ENCODE measurements at places on chromosomes 2 and 18. TPM values are rescaled to one million over a fixed set of nuclear protein-coding genes. Genes with fewer than 3 reads are reported as not detected.

The FHOD3 gene
- total RNA-seq = 10.5 TPM

The ADGRF3 gene
- 0.75 TPM for total RNA-seq

The RESP18 gene
- not detected for total RNA-seq

The COL6A3 gene
- total RNA-seq = 3.4 TPM

The ATOH8 gene
- total RNA-seq = 0.54 TPM

The CXCR1 gene
- not detected for total RNA-seq

The EVA1A gene
- total RNA-seq = 4.3 TPM

The SLC16A14 gene
- total RNA-seq = 2.1 TPM

The SH2D6 gene
- not detected for total RNA-seq

The PTPRM gene
- total RNA-seq = 4.1 TPM

The GALR1 gene
- 1.6 TPM for total RNA-seq

DNA sequence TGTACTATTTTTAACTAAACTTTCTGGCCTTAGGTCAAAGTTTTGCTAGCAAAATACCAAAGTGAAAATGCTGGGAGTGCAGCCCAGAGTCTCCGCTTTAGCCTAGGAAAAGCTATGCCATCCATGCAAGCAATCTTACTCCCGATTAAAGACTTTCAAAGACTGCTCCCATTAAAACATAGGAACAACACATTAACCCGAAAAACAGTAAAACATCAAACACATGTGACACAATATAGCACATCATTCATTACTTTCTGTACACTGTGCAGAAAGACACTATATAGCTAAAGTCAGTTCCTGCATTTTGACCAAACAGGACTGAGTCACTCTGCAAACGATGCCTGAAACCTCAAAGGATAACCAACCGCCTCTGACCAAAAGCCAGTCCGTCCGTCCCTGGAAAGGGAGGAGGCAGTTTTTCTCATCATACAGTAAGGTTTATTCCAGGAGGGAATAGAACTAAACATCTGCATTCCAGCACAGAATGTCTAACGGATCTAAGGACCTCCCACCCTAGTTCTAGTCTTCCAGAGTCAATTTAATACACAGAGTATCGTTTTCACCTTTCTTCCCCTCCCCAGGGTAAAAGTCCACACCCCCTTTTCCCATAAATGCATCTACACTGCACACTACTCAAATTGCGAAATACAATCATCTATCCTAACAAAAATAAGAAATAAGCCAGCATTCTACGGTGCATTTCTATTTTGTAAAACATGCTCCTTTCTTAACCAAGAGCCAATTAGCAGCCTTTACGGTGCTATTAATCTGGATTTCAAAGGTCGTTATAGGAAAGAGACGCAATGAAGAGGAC lies 1.7 kb downstream of the ROCK2 start:
- H3K27ac ChIP-seq = no peak overlapping the region
- DNase-seq = no peak
- peak overlapping the region; percentile 81 for H3K4me3 ChIP-seq
- H3K36me3 ChIP-seq = no peaks in the 10 kb centered on the region
- H3K27me3 ChIP-seq = no peaks in the 10 kb centered on the region

DNA sequence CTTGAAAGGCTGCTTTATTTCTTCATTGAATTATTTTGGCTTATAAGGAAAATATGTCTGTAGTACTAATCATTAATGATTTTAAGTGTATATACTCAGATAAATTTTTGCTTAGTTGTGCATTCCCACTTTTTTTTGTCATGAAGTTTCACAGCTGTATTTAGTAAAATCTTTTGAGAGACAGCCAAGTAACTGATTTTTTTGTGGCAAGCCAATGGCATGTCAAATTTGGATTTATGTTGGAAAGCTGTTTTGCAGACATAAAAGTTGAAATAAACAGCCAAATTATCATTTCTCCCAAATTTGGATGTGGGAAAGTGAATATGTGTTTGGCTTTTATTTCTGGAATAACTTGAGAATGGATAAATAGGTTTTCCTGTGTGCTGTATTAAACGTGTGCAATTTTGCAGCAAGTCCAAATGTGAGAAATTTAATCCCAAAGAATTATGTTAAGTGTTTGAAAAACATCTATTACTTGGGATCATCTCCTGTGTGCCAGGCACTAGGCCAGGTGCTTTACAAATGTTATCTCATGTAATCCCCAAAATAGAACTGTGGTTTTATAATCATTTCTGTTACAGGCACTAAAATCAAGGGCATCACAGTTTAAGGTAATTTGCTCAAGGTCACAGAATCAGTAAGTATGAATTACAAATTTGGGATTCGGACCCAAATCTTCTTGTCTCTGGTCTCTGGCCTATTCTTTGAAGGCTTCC lies 160.4 kb downstream of the PTPRM start:
- no peak for DNase-seq
- no peak overlapping the region for H3K4me3 ChIP-seq
- no peaks in the 10 kb centered on the region for H3K4me1 ChIP-seq
- H3K36me3 ChIP-seq = no peaks in the 10 kb centered on the region
- H3K27ac ChIP-seq = no peak overlapping the region
- H3K27me3 ChIP-seq = no peaks in the 10 kb centered on the region

DNA sequence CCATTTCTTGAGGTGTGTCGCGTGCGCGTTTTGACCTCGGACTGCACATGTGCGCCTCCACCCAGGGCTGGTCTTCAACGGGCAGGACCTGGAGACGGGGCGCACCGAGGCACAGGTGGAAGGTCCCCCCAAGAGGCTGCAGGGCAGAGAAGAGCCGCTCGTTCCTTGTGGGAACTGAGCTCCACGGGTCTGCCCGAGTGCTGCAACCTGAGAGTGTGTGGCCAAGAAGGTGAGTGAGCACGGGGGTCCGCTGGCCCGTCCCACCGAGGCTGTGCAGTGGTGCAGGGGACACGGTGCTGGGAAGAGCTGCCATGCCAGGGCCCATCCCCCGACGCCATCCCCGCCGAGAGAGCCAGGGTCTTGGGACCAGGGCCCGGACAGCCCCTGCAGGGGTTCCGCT lies 268.3 kb downstream of the GALR1 start:
- H3K27me3 ChIP-seq = no peaks in the 10 kb centered on the region
- no peak overlapping the region for H3K4me3 ChIP-seq
- DNase-seq = no peak
- H3K36me3 ChIP-seq = no peaks in the 10 kb centered on the region
- H3K4me1 ChIP-seq = no peaks in the 10 kb centered on the region

DNA sequence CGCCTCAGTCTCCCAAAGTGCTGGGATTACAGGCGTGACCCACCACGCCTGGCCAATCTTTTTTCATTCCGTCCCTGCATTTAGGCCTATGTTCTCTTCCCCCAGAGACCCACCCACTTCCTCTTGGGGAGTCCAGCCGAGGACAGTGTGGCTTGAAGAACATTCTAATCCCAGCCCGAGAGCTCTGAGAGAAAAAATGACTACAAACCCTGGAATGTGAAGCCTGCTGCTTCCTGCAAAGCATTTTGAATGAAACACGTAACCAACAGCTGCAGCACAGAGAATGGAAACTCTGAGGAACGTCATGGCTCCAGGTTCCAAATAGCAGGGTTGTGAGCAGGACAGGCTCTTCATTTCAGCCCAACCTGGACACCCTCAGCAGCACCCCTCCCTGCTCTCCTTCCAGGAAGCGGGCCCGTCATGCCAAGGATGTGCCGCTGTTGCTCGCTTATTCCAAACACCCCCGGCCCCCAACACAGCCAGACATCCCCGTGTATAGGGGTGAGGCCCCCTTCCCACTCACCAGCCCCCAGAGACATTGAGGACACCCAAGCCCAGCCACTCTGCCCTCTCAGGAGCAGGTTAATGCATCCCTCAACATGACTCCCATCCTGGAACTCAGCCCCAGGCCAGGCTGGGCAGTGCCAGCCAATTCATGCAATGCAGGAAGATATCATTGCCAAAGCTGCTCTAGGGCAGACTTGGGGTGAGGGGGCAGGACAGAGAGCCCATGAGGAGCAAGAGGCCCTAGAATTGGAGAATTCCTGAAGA lies 139.8 kb downstream of the ZFP36L2 start:
- H3K4me3 ChIP-seq = no peak overlapping the region
- H3K4me1 ChIP-seq = peaks cover 12% of the 10 kb centered on the region
- no peaks in the 10 kb centered on the region for H3K27me3 ChIP-seq
- H3K36me3 ChIP-seq = no peaks in the 10 kb centered on the region
- DNase-seq = no peak

DNA sequence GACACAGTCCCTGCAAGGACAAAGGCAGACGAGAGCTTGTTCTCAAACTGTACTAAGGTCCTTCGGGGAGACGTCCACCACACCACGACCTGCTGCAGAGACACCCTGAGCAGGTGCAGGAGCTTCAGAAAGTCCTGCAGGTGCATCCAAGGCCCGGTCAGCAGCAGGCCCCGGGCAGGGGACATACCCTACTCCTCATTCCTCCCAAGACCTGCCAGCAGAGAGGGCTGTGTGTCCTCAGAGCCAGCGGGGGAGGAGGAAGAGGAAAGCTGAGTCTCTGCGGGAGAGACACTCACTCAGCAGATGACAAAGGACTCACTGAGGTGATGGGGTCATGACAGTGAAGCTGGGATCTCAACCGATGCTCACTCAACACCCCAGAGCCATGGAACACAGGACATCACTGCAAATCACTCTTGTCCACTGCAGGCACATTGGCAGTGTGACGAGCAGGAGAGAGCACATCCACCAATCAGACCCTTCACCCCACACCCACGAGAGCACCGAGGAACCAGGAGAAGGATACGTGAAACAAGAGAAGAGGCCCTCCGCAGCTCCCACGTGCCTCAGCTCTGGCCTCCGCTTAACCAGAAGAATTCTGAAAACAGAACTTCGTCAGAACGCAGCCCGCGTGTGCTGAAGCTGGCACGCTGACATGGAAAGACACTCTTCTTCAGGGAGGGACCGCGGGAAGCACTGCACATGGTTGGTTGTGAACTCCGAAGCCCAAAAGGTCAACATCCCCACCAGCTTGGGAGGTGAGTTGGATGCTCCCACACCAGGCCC lies 9.3 kb downstream of the HDAC4 start:
- no peaks in the 10 kb centered on the region for H3K4me1 ChIP-seq
- no peaks in the 10 kb centered on the region for H3K36me3 ChIP-seq
- no peak overlapping the region for H3K4me3 ChIP-seq

DNA sequence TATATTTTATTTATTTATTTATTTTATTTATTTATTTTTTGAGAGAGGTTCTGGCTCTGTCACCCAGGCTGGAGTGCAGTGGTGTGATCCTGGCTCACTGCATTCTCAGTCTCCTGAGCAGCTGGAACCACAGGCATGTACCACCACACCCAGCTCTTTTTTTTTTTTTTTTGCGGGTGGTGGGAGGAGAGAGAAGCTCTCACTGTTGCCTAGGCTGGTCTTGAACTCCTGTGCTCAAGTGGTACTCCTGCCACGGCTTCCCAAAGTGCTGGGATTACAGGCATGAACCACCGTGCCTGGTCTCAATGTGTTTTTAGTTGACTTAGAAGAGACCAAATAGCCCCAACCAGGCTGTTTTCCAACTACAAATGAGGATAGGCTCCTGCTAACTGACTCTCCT lies 80.7 kb downstream of the PDCL3 start:
- no peaks in the 10 kb centered on the region for H3K27me3 ChIP-seq
- no peak overlapping the region for H3K4me3 ChIP-seq
- H3K27ac ChIP-seq = no peak overlapping the region
- H3K36me3 ChIP-seq = no peaks in the 10 kb centered on the region
- H3K4me1 ChIP-seq = peaks cover 12% of the 10 kb centered on the region

DNA sequence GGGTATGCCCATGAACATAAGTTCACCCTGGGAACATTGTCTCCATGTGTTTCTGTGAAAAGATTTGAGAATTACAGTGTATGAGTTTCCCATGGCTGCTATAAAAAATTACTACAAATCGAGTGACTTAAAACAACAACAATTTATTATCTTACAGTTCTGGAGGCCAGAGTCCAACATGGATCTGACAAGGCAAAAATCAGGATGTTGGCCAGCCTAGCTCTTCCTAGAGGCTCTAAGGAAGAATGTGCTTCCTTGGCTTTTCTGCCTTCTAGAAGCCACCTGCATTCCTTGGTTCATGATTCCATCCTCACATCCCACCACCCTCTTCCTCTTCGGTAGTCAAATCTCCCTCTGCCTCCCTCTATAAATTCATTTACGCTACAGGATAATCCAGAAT lies 38.6 kb downstream of the FAM124B start:
- H3K36me3 ChIP-seq = no peaks in the 10 kb centered on the region
- no peak for DNase-seq
- H3K4me3 ChIP-seq = no peak overlapping the region
- H3K27ac ChIP-seq = no peak overlapping the region
- no peaks in the 10 kb centered on the region for H3K27me3 ChIP-seq

- H3K4me3 ChIP-seq = no peak overlapping the region
- peaks cover 10% of the 10 kb centered on the region for H3K4me1 ChIP-seq
- no peaks in the 10 kb centered on the region for H3K27me3 ChIP-seq
- no peak overlapping the region for H3K27ac ChIP-seq
- no peak for DNase-seq
Observed at GRCh38 chr2:16240402-16240801, 300.1 kb downstream of the MYCN start.

GRCh38 chr2:133993160-133993559 lies 260.7 kb upstream of the MGAT5 start:
- no peak for DNase-seq
- H3K36me3 ChIP-seq = no peaks in the 10 kb centered on the region
- H3K4me1 ChIP-seq = no peaks in the 10 kb centered on the region
- H3K27me3 ChIP-seq = no peaks in the 10 kb centered on the region
- H3K27ac ChIP-seq = no peak overlapping the region

GRCh38 chr2:26438526-26438925 lies 36.8 kb downstream of the DRC1 start:
- no peaks in the 10 kb centered on the region for H3K4me1 ChIP-seq
- no peaks in the 10 kb centered on the region for H3K27me3 ChIP-seq
- no peak for DNase-seq
- no peaks in the 10 kb centered on the region for H3K36me3 ChIP-seq

GRCh38 chr2:100964681-100965169 lies 37.4 kb upstream of the RPL31 start:
- DNase-seq = no peak
- H3K4me1 ChIP-seq = no peaks in the 10 kb centered on the region
- no peaks in the 10 kb centered on the region for H3K27me3 ChIP-seq
- no peaks in the 10 kb centered on the region for H3K36me3 ChIP-seq
- no peak overlapping the region for H3K27ac ChIP-seq

- no peak overlapping the region for H3K4me3 ChIP-seq
- H3K36me3 ChIP-seq = no peaks in the 10 kb centered on the region
- no peaks in the 10 kb centered on the region for H3K27me3 ChIP-seq
Observed at GRCh38 chr2:226123300-226123699, 676.3 kb downstream of the IRS1 start.

- H3K27me3 ChIP-seq = no peaks in the 10 kb centered on the region
- no peaks in the 10 kb centered on the region for H3K4me1 ChIP-seq
- H3K36me3 ChIP-seq = no peaks in the 10 kb centered on the region
- no peak for DNase-seq
Observed at GRCh38 chr18:59659508-59660170, 37.6 kb downstream of the CCBE1 start.

DNA sequence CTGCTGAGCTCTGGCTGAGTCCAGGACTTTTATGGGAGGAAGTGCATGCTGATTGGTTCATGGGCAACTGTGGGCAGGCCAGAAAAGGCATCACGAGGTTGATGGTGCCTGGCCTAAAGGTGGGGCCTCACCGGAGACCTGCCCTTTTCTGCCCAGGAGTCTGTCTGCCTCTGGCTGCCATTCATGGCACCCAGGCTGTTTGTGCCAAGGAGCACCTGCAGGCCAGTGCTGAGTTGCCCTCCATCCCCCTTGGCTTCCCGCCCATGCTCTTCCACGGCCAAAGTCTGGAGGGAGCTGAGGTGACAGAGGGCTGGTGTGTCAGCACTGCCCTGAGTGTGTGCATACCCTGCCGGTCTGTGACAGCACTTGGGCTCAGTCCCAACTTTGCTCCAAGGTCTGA lies 123.2 kb downstream of the PTH2R start:
- no peak for DNase-seq
- H3K4me3 ChIP-seq = no peak overlapping the region
- H3K4me1 ChIP-seq = no peaks in the 10 kb centered on the region
